ENCODE measurements at places on chromosomes 3 and 15.

GRCh38 chr3:147793841-147794240, 384.7 kb downstream of the ZIC1 start:
- DNase-seq: no peak

GRCh38 chr3:98755601-98756000, 7.5 kb upstream of the ST3GAL6 start:
- DNase-seq: no peak

- DNase-seq: no peak
Measured at GRCh38 chr3:5264093-5264600, 76.6 kb downstream of the EDEM1 start.

- DNase-seq: no peak
Measured at GRCh38 chr3:134810052-134810435, 15.0 kb downstream of the EPHB1 start.

DNA sequence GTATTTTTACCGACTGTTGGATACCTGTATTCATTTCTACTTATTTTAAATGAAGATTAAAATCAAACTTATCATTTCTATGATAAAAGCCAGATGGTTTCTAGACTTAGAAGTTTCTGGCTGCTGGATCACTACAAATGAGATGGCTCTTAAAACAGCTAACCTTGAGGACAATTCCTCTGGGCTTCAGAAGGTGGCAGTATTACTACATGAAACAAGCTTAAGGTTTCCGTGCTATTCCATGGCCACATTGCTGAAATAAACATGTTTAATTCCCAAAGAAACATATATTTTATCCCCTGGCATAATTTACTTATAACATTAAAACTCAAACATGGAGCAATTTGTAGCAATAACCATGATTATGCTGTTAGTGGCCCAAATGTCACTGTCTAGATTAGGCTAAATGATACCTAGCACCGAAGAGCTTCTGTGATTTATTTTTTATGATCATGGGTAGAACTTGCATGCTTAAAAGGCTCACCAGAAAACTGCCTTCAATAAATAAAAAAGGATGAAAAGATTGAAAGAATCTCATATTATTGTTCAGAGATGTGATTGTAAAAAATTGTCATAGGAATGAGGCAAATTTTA, 204.0 kb upstream of the NANOGP8 start:
- no peak for DNase-seq

GRCh38 chr3:126486360-126486847, 10.7 kb upstream of the ZXDC start:
- no peak for DNase-seq

- DNase-seq: no peak
Measured at GRCh38 chr3:5466717-5467116, 279.2 kb downstream of the EDEM1 start.

DNA sequence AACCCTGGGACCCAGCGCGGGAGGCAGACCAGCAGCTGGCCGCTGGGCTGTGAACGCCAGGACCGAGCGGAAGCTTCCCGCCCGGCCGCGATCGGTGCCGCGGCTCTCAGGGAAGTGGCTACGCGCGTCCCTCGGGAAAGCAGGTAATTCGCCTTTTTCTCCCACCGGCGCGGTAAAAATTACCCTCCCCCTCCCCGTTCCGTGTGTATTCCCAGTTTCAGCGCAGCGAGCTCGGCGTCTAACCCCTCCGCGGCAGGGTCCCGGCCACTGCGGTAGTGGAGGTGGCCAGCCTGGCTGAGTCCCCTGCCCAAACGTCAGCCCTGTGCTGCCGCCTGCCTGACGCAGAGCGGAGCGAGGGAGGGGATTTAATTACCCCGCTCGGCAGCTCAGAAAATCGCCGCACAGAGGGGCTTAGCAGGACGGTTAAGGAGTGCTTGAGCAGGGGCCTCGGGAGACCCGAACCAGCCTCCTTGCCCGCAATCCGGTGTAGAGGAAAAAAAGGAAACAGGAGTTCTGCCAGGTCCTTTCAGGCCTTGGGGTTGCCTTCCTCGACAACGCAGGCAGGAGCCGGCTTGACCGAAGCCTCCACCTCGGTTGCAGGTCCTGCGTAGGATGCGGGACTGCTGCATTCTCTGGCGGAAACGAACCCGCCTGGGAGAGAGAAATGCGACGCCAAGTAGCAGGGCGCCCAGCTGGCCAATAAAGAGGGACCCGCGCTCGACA, 2.9 kb downstream of the GATA2 start:
- DNase-seq: no peak

- DNase-seq: no peak
Measured at GRCh38 chr3:150789451-150789850, 26.5 kb upstream of the SIAH2 start.

DNA sequence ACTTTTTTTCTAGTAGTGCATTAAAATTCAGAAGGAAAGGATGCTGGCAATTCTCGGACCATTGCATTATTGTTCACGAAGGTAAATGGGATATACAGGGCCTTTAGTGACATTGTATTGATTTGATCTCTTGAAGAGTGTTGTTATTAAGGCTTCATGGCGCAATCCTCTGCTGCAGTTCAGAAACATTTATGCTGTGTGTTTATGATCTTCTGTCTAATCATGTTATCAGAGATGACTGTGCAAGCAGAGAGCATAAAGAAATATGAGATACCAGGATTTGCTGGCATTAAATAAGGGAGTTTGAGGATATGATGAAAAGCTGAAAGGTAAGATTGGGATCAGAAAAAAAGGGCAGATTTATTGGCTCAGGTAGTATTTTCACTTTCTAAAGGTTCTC, 180.6 kb downstream of the EPHA6 start:
- DNase-seq: no peak

GRCh38 chr15:70289191-70289955, 191.7 kb upstream of the TLE3 start:
- no peak for DNase-seq

DNA sequence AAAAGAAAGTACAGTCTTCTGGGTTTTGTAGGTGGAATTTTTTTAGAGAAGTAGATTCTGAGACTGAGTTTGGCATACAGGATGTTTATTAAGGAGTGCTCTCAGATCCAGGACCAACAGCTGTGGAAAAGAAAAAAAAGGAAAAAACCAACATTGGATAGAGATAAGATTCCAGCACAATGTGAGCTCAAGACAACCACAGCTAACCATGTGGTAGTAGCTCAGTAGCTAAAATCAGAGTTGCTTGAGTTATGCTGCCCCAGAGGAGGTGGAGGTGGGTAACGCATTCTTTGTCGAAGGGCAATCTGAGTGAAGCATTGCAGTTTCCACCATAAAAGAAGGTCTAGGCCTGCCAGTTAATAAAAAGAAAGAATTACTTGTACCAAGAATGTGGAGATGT, 904.3 kb downstream of the NSUN3 start:
- no peak for DNase-seq

- DNase-seq: no peak
Measured at GRCh38 chr3:190019006-190019405, 101.7 kb downstream of the P3H2 start.

DNA sequence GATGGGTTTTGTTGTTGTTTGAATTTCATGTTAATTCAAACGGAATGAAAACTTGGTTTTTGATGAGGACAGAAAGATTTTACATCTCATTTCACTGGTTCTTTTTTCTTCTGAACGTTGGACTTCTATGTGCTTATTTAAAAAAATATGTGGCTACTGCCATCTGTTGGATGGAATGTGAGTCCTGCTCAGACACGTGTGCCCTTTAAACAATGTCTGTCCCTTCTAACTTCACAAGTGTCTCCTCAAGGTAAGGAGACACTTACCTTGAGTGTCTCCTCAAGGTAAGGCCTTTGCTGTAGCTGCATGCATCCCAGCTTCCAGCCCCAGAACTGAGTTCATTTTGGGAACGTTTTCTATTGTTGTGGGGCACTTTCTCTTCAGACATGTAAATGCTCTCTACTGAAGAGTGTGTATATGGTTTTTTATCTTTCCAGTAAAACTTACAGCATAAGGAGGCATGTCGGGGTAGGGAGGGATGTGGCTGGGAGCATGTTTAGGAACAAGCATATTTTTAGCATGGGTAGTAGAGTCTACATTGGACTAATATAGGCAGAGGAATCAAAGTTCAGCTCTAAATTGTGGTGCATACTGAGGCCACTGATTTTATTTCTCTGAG, 63.1 kb upstream of the UBE3A start:
- no peak for DNase-seq

GRCh38 chr3:133949438-133949837, 53.8 kb upstream of the RAB6B start:
- DNase-seq: no peak

DNA sequence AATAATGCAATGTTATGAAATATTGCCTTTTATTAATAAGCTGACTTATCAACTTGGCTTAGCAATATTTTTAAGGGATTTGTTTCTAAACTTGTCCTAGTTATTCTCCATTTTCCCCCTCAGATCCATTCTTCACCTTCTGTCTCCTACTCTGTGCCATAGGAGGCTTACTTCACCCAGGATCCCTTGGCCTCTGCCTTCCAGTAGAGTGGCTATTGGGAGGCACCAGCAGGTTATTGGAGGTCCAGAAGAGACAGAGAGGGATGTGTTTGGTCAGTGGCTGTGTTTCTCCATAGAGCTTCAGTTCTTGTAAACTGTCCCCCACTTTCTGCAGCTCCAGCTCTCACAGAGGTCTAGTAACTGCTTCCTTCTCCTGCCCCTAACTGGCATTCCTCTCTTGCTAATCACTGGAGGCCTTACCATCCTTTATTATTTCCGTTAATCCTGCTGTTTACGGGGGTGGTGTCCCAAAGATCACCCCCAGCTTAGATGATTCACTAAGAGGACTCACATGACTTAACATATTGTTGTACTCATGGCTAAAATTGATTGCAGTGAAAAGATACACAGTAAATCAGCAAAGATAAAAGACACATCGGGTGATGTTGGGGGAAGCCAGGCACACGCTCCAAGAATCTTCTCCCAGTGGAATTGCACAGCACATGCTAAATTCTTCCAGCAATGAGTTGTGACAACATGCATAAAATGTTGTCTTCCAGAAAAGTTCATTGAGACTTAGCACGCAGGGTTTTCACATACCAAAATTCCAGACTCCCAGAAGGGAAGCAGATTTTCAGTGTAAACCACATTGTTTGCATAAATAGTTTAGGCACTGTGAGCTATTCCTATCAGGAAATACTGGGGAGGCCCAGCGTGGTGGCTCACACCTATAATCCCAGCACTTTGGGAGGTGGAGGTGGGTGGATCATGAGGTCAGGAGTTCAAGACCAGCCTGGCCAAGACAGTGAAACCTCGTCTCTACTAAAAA, 67.5 kb downstream of the RPL22L1 start:
- DNase-seq: no peak

GRCh38 chr3:161423911-161424522, 52.7 kb upstream of the SPTSSB start:
- no peak for DNase-seq

DNA sequence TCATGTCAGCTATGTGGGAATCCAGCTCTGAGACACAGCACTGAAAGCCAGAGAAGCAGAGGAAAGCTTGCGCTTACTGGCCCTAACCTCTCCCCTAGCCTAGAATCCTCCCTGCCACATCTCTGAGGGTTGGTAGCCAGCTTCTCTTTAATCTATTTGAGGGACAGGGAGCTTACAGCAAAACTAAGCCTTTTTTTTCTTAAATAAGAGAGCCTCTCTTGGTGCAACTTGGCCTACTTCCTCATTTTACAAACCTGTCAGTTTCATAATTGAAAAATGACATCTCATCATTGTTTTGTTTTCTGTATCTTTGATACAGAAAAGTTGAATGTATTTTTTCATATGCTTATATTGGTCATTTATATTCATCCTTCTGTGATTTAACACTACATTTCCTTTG, 193.9 kb downstream of the ZNF621 start:
- DNase-seq: no peak

- no peak for DNase-seq
Measured at GRCh38 chr3:81743096-81744025, 18.1 kb downstream of the GBE1 start.

DNA sequence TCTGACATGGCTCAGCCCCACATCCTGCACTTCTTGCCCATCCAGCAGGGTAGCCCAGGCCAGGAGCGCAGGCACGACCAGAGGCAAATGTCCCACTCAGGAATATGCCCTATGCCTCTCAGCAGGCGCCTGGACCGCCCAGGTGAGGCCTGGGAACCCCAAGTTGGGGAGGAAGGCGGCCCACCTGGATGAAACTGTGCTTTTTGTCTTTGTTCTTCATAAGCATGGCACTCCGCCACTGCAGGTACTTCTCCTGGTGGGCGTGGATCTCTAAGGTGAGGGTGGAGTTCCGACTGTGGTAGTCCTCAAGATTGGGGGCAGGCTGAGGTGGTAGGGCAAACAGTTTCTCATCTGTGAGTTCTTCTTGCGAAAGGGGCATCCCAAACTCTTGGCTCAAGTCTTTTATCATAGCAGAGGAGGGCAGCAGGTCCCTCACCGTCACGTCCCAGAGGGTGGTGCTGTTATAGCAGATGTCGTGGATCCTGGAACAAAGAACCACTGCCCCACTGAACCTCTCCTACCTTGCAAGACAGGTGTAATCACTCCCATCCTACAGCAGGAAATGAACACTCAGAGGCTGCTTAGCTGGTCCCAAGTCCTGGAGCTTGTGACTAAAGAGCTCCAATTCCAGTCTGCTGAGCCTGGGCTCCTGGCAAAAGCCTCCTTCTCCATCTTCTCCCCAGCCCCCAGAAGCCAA, 53.2 kb downstream of the ACAD9 start:
- no peak for DNase-seq

DNA sequence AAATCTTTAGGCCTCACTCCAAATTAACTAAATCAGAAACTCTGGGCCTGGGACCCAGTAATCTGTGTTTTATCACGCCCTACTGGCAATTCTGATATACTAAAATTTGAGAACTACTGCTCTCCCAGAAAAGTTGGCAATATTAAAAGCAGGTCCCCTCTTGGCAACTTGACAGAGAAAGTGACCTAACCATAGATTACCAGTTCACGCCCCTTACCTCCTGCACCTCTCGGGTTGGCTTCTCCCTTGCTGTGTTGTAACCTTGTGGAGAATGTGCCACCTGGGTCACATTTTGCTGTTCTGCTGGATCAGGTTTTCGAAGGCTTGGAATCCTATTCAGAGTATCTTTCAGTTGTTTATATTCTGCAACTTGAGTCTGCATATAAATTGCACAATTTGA, 59.1 kb downstream of the GOLIM4 start:
- DNase-seq: no peak

Measured in activated CD4-positive, CD25-positive, alpha-beta regulatory T cell treated with anti-CD3 and anti-CD28 coated beads, Interleukin-2, amount 50 U/mL, for 16 hours (primary cell).